ENCODE measurements at places on chromosomes 11 and 22.

DNA sequence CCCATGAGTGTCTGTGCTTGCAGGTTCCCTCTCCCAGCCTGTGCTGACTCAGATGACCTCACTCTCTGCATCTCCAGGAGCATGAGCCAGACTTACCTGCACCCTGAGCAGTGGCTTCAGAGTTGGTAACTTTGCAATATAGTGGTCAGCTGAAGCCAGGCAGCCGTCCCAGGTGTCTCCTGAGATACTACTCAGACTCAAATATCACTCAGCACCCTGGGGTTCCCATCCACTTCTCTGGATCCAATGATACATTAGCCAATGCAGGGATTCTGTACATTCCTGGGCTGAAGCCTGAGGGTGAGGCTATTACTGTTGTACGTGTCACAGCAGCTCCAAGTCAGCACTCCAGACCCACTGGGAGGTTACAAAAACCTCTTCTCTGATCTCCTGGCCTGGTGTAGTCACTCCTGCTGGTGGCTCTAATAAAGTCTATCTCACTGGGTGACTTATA is 87.8 kb upstream of the TOP3B start:
- DNase-seq: no peak

DNA sequence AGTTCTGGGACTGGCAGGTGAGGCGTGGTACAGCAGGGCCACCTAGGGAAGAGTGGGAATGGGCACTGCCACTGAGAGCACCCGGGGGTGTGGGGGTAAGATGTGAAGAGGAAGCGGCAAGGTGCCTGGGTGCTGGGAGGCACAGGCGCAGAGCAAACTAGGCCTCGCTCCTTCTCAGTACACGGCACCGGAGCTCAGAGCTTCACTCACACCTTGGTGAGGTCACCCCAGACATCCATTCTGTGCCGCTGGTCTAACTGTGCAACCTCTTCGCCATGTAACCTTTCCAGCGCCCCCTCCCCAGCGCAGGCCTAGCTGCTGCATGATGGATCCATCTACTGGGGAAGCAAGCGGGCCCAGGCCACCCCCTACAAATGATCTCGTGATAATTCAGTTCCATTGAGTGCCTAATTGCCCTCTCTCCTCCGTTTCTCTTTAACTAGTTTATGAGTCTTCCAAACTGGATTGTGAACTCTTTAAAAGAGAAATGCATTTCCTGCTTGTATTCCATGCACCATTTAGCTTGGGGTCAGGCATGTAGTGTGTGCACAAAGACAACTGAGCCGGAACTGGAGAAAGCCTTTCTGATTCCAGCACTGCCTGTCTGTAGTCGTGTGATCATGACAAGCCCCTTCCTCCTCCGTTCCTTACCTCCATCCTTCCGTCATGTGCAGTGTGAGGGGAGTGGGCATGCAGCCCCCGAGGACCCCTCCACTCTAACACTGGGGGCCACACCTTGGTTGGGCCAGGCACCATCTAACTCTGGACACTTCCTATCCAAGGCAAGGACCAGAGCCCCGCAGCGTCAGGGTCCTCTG is 1475.2 kb downstream of the TBC1D22A start:
- DNase-seq: no peak

- DNase-seq: no peak
Measured at GRCh38 chr22:42399315-42400271, 32.6 kb downstream of the NFAM1 start.

- no peak for DNase-seq
Measured at GRCh38 chr22:20107951-20108756, 7.8 kb upstream of the RANBP1 start.

DNA sequence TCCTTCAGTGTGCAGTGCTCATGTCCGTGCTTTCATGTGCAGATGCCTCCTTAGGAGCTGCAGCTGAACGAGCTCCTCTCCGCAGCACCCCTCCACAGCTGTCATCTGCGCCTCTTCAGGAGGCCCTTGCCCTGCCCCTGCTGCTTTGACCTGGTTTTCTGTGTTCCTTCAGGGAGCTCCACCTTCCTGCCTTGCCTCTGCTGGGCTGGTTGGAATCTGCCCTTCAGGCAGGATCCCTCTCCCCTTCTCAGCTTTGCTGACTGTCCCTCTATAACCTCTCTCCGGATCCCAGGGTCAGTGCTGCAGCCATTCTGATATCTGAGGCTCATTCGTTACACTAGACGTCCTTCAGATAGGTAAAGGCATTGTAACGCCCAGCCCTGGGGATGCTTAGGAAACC is 67.9 kb downstream of the SCN3B start:
- DNase-seq: no peak

DNA sequence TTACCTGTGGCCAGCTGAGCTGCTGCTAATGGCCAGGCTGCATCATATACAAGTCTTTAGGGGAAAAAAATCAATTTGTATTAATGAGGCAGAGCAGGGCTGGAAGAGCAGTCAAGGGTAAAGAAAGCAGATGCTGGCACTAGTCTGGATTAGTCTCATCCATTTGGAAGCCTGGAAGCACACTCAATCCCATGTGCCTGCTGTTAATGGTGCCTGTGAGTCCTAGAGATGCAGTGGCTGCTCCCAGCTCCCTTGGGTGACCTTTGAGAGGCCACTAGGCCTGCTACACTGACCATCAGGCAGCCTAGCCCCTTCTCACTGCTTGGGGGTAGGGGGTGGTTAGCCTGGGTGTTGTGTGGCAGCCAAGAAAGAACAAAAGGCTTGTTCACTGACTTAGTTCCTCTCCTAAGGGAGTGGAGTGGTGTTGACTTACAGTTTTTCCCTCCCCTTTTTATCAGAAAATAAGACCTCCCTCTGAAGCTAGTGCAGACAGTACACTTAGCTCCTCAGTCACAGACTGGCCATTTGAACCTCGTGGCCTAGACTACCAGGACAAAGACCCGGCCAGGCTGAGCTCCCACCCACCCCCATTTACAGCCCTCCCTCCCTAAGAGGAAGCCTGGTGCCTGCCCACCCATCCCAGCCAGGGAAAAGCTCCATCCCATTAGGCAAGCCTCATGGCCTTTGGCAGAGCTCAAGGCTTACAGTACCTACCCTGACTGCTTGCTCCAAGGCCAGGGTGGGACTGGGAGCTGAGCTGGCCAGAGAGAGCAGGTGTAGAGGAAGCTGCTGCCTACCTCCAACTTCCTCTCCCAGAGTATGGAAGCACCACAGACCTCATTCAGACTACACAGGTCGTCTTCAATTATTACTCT is 7.8 kb downstream of the PIK3IP1 start:
- no peak for DNase-seq

Measured in T-helper 17 cell (primary cell).